ENCODE measurements at places on chromosomes 7 and 10.

- no peak for DNase-seq
Observed at GRCh38 chr10:122882766-122883165, 3.4 kb upstream of the FAM24B start.

- DNase-seq: no peak
Observed at GRCh38 chr7:80869106-80869784, 49.6 kb downstream of the SEMA3C start.

DNA sequence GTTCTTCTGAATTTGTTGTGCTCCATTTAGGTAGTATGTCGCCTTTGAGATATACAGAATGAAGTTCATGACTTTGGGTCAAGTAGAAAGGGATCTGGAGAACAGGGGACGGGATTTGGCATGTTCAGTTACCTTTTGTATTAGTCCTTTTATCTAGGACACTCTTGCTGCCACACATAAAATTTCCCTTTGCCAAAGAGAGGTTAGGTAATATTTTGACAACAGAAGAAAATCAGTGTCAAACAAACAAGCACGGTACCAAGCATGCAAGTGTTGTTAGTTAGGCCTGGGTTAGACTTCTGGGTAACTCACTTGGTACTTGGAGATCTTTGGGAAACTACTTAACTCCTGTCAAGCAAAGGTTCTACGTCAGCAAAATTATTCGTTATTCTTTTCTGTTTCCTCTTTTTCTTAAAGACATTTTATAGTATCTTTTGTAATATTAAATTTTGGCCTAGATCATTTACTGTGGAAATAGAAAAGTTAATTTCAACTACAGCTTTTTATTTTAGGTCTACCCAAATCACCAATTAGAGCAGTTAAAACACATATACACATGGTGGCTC is 116.7 kb downstream of the PLXDC2 start:
- no peak for DNase-seq

- no peak for DNase-seq
Observed at GRCh38 chr10:7040681-7041080, 370.2 kb downstream of the SFMBT2 start.

DNA sequence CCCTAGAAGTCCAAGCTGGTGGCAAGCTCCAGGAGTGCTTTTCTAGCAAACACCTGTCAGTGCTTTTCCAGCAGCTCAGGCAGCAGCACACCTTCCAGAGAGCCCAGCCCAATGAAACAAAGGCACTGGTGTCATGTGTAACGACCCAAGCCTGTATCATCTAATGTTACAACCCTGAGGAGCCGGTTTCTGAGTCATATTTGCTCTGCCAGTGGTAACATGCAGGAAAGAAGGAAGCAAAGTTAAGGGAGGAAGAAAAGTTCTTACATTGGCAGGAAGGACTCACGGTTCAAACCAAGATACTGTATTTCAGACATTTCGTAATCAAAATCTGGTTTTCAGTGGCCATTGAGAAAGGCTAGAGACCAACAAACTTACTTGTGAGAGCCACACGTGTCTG is at the start of gene ANKRD22:
Gene ANKRD22, minus strand, starts transcription at position 139 of the 400 bp plus-strand sequence. CDS start 237 bp downstream, outside the sequence.
- DNase-seq: no peak

- no peak for DNase-seq
Observed at GRCh38 chr7:41832941-41833340, 130.1 kb upstream of the INHBA start.

GRCh38 chr10:103691723-103692435 is 163.5 kb downstream of the SH3PXD2A start:
- no peak for DNase-seq

GRCh38 chr7:51278797-51279196 is 37.8 kb downstream of the COBL start:
- no peak for DNase-seq

DNA sequence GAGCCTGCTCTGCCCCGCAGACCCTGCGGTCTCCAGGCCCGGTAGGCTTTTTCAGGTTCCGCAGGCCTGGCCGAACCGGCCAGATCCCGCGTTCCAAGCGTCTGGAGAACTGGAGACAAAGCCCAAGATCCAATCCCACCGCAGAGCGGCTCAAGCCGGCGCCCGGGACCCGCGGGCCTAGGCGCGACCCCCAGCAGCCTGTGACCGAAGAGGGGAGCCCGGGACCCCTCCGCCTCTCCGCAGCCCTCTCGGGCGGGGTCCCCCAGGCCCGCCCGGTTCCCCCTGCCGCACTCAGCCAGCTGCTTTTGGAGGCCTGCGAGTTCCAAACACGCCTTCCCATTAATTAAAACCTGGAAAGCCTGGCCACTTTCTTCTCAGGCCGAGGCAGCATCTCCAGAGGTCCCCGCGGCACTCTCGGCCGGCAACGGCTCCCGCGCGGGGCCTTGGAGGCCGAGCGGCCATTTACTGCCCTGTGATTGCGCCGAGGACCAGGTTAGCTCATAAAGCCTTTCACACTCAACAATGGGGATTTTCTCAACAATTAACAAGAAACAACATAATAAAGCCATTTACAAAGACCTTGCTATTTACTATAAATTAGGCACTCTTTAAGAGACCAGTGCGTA is 16.7 kb downstream of the SKIDA1 start:
- no peak for DNase-seq

DNA sequence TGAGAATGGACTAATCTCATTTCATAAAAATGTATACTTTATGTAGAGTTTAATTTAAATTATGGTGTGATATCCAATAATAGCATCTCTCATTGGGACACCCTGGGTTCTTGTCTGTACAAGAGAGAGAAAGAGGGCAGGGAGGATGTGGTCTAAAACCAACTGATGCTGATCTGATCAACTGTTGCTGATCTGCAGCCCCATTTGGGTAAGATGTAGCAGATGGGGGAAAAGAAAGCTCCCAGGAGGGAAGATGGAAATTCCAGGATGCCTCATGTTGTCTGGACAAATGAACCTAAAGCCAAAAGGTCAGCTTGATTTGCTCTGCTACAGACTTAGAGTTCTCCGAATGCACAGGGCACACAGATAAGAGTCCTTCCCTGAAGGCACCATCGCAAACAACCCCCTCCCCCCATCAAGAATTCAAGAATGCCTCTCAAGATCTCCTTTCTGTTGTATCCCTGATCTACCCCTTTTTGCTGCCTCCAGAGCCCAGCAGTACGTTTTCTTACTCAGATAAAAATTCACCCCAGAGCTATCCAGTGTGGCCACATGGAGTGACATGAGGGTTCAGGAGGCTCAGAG is 171.4 kb upstream of the INHBA start:
- DNase-seq: no peak

Measured in HuH-7.5 (cell line).